ENCODE measurements at places on chromosomes 6 and 20. TPM values are rescaled to one million over a fixed set of nuclear protein-coding genes. Genes with fewer than 3 reads are reported as not detected.

Gene LINC00237
- total RNA-seq = 0.31 TPM

Gene LY6G6C
- total RNA-seq = not detected

GRCh38 chr6:111848262-111848812 lies 24.9 kb downstream of the FYN start:
- no peak for DNase-seq

DNA sequence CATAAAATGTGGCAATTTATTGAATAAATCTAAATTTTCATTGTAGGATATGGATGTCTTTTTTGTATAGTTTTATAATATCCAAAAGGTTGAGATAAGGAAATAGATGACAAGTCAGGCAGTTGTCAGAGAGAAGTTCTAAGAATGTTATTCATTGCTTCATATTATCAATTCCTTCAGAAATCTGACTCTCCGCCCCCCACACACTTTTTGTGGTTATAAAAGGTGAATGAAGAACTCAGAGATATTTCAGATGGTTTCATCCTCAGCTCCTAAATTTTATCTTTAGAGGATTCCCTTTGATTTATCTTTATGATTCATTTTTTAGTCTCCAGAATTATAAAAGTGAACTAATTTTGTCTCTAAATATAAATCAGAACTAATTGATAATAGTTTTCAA lies 136.1 kb upstream of the NOX3 start:
- no peak for DNase-seq

GRCh38 chr20:58555078-58555765 lies 40.0 kb upstream of the APCDD1L start:
- no peak for DNase-seq

DNA sequence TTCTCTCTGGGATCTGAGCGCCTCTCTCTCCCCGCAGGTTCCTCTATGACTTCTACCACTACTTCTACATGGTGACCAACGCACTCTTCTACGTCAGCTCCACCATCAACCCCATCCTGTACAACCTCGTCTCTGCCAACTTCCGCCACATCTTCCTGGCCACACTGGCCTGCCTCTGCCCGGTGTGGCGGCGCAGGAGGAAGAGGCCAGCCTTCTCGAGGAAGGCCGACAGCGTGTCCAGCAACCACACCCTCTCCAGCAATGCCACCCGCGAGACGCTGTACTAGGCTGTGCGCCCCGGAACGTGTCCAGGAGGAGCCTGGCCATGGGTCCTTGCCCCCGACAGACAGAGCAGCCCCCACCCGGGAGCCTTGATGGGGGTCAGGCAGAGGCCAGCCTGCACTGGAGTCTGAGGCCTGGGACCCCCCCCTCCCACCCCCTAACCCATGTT lies 36.3 kb upstream of the MRGBP start:
- no peak for DNase-seq

DNA sequence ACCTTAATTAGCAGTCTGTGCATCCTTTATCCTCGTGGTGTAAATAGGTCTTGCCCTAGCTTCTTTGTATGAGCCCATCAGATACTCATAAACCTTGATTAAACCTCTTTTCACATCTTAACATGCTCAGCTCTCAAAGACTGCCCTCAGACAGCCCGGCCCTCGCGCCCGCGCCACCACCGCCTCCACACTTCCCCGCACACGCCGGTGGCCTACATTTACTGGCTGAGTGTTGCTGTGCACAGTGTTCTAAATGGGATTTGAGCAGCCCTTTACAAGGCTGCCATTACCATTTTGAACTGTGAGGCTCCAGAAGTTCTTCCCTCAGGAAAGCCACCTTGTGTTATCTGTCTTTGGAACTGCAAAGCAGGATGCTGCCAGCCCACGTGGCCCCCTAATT lies 63.0 kb upstream of the INSM1 start:
- DNase-seq = no peak

Gene FAM184A
- total RNA-seq = 18.6 TPM

All from GM23338 (cell line).